ENCODE measurements at places on chromosomes 1 and 21.

DNA sequence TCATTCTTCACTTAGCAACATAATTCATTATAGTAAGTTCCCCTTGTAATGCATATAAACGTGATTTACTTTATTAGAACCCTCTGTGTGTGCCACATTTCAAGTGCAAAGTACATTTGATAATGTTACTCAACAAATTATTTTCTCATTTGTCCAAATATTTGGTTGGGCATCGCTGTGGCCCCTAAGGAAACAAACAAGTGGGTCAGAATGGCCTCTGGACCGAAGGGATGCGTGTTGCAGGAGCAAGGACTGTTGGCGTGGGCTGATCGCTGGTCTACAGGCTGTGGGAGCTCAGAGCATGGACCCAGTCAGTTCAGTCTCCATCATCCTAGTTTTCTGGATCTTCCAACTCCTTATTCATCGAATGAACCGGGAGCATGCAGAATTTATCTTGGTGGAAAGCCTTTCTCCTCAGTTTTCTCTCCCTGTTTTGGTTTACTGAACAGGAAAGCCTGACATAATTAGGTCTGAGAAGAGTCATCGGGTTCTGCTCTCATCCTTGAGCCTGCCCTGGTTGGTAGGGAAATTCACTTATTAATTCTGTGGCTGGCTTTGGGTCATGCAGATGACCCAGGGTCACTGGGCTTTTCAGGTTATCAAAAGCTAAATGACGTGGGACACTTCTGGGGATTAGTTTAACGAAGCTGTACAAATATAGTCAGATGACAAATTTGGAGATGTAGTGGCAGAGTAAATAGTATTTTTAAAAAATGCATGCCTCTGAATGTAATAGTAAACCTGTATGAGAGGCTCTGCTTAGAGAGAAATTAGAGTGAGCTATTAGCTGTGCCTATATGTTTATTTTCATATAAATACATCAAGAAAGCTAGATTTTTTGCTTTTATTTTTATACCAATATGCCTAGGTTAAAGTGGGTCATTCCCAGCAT lies 200.2 kb downstream of the SDCCAG8 start:
- no peak for DNase-seq

DNA sequence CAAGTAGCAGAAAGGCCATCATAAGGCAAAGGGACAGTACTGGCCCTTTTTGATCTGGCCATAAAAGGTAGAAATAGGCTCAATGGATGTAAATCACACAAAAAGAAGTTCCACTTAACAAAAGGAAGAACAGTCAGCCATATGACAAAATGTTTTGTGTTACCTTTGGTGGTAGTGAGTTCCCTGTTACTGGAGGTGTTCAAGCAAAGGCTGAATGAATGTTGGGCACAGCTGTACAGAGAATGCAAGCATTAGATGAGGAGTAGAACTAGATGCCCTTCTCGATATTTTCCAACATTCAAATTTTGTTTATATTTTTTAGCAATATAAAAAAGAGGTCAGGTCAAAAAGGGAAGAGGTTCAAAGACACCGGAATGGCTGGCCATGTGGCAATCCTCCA lies 20.0 kb downstream of the OLFML3 start:
- DNase-seq = no peak

GRCh38 chr1:85118751-85119150 lies 70.5 kb upstream of the MCOLN3 start:
- no peak for DNase-seq

DNA sequence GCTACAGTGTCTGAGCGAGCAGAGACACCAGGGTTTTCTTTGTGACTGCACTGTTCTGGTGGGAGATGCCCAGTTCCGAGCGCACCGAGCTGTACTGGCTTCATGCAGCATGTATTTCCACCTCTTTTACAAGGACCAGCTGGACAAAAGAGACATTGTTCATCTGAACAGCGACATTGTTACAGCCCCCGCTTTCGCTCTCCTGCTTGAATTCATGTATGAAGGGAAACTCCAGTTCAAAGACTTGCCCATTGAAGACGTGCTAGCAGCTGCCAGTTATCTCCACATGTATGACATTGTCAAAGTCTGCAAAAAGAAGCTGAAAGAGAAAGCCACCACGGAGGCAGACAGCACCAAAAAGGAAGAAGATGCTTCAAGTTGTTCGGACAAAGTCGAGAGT lies 2.7 kb downstream of the ZBTB18 start:
- DNase-seq = no peak

DNA sequence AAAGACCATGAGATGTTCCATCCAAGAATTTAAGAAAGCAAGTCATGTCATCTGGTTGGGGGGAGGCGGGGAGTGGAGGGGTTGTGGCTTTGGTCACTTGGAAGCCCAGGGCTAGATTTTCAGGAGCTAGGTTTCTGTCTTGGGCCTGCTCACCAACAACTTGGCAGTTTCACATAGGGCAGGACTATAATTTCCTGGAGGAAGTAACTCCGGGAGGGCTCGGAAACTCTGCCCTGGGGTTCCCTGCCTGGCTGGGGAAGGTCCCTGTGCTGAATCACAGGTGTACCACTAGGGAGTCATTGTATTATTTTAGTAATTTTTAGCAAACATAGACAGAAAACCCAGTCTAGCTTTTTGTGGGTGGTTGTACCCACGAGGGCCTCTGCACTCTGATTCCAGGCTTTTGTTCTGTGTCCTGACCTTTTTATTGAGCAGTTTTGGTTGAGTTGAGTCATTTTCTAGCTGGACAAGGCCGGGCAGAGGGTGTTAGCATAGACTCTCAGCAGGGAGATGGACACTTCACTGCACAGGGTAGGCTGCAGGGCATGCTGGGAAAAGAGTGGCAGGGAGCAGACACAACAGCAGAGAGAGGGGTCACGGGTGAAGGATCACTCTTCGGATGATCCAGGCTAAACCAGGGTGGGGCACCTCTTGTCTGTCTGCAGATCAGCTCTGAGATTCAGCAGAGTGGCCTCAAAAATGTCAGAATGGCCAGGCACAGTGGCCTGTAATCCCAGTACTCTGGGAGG lies 144.7 kb downstream of the GRIK3 start:
- DNase-seq = no peak

Measured in activated naive CD8-positive, alpha-beta T cell treated with anti-CD3 and anti-CD28 coated beads for 36 hours (primary cell).